CD8-positive, alpha-beta T cell (primary cell): ENCODE measurements at places on chromosomes 7 and 10.

DNA sequence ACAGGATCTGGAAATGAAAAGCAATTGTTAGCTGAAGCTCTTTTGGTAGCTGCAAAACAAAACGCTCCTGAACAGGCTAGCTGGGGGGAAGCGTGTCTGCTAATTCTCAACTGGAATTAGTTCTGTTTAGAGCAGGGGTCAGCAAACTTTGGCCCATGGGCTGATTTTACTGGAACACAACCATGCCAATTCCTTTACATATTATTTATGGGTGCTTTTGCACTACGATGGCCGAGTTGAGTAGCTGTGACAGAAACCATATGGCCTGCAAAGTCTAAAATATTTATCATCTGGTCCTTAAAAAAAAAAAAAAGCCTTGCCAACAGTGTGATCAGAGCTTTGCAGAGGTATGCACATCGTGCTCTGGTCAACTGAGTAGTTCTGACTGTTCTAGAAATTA, 108.4 kb upstream of the PDLIM1 start:
- DNase-seq, result no peak

DNA sequence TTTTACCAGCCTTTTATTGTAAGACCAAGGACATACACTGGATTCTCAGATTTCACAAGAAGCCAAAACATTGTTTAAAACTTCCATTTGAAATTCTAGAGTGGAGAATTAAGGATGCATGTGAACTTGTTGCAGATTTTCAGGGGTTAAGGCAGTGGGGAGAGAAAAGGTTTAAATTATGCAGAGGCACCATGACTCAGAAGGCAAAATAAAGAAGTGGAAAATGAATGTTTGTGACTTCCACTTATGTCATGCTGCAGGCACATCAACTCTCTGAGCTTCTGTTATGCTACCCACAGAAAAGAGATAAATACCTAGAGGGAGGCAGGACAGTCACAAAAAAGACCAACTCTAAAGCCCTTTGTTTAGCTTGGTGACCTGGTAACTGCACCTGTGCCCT, 84.4 kb upstream of the BET1 start:
- no peak for DNase-seq

DNA sequence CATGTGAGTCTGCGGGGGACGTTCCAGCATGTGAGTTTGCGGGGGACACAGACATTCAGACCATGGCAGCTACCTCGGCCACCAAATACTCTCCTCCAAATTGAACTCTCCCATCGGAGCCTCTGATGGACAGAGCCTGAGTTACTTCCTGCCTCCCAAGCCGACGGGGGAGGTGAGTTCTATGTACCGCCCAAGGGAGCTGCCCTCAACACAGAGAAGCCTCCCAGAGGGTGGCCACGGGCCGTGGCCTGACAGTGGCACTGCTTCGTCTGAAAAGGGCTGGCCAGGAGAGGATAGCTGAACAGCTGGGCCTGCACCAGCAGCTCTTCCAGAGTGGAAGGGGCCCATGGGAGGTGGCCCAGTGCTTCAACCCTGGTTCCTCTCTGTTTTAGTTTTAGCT, 274.5 kb upstream of the PPP2R2D start:
- DNase-seq, result no peak

DNA sequence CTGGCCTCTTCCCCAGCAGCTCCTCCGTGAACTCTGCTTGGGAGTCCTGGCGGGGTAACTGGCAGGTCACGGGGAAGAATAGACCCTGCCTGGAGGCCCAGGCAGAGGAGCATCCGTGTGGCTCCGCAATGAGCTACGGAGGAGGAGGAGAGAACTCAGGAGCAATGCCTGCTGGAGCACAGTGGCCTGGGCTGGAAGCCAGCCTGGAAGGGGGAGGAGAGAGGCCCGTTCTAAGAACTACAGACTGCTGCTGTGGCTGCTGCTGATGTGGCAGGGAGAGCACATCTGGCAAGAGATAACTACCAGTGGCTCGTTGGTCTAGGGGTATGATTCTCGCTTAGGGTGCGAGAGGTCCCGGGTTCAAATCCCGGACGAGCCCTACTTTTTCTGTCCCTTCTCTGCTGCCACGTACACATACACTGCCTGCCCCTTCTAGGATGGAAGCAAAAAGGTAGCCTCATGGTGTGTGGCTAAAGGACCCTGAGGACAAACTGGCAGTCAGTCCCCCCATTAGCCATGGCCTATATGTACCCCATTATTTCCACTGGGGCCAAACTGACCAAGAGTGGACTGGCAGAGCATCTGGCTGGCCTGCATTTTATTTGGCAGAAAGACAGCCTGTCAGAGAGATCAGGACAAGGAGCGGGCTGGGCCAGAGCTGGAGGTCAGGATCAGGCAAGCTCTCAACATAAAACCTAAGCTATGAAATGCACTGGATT, 7.7 kb upstream of the OPN1SW start:
- DNase-seq, result no peak

GRCh38 chr10:30836406-30836805, 195.3 kb downstream of the ZNF438 start:
- no peak for DNase-seq

GRCh38 chr10:44382131-44382858, 2.6 kb downstream of the CXCL12 start:
- no peak for DNase-seq

DNA sequence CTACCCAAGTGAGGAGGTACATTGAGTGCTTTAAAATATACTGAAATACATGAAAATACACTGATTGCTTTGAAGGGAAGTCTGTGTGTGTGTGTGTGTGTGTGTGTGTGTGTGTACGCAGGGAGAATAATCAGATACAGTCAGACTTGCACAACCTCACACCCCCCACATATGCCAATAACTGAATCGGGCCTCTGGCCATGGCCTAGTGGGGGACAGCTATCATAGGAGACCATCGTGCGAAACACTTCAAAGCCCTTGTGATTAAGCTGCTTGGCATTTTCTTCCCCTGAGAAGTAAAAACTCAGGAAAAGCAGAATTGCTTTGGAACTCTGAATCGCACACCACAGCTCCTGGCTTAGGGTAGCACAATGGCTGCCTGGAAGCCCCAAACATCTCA, 135.1 kb downstream of the C10orf105 start:
- DNase-seq, result no peak

- DNase-seq, result no peak
Measured at GRCh38 chr7:137983323-137984008, 18.4 kb downstream of the CREB3L2 start.

- peak; percentile 95 for DNase-seq
Measured at GRCh38 chr7:923108-924041, 31.1 kb downstream of the ADAP1 start.

GRCh38 chr7:86692755-86693154, 49.0 kb downstream of the GRM3 start:
- no peak for DNase-seq

- DNase-seq, result no peak
Measured at GRCh38 chr10:52400562-52400961, 86.5 kb downstream of the DKK1 start.

DNA sequence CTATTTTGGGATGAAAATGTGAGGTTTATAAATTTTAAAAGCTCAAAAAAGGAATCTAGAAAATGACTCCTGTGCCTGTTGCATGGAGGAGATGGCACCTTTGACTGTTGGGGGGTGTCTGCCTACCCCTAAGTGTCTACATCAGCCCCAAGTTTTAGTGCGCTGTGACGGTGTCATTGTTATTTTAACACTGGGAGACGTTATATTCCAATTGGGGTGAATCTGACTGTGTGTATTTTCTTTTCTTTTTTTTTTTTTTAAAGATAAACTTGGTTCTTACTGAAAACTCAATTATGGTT, 517 bp downstream of the SRGN start:
- DNase-seq, result peak; percentile 56

DNA sequence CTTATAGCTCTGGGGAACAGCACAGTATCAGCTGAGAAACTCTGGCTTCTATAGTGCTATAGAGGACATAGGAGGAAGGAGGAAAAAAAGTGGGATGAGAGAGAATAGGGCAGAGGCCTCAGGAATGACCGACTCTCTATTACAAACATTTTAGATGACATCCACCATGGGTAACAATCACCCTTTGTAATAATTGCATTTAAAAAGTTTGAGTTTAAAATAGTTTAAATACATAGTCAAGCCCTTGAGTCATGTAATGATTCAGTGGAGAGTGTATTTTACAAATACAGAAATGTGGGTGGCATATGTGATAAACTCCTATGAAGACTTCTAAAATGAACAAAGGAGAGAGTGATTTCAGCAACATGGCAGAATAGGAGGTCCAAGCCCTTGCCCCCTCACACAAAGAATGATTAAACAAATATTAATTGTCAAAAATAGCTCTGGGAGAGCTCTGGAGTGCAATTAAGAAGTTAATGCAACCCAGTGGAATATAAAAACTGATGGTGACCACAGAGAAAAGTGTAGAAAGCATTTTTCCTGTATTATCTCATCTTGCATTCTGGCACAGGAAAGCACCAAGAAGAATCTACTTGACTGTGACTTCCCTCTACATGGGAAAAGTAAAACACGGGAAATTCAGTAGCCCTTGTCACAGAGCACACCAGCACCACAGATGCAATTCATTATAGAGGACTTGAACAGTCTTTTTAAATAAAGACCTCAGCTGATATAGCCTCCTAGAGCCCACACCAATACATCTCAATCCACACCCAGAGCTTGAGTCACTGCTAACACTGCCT, 569.0 kb upstream of the SORCS1 start:
- DNase-seq, result no peak

DNA sequence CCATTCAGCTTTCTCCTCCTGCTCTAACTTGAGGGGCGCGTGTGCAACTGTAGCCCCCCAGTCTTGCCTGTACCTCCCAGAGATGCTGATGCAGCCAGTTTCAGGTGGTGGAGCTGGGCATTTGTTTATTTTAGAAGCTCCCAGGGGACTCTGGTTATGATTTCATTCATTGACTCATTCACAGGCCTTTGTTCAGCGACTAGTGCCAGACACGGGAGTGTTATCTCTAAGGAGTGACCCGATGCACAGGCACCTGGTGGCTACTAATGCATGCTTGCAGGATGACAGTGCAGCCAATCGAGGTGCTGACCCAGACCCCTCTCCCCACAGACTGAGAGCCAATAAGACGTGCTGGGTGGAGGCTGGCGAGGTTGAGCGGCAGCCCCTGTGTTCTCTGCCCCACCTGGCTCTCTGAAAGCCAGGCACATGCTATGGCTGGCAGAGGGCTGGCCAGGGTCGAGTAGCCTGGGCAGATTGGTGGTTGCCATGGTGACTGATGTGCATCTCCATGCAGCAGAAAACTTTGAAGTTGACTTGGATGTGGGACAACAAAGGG, 19.7 kb upstream of the SLC18A2 start:
- no peak for DNase-seq

DNA sequence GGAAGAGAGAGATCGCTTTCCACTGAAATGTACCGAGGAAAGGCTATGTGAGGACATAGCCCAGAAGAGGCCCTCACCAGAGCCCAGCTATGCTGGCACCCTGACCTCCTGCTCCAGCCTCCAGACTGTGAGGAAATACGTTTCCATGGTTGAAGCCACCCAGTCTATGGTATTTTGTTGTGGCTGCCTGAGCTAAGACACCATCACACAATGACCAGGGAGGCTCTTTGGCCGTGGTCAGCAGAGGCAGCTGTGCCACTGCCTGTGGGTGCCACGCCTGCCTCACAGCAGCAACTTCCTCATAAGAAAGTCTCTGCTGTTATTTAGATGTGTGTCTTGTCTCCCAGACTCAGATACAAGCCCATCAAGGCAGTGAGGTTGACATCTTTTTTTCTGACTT, 182.7 kb upstream of the PLXNA4 start:
- DNase-seq, result no peak

DNA sequence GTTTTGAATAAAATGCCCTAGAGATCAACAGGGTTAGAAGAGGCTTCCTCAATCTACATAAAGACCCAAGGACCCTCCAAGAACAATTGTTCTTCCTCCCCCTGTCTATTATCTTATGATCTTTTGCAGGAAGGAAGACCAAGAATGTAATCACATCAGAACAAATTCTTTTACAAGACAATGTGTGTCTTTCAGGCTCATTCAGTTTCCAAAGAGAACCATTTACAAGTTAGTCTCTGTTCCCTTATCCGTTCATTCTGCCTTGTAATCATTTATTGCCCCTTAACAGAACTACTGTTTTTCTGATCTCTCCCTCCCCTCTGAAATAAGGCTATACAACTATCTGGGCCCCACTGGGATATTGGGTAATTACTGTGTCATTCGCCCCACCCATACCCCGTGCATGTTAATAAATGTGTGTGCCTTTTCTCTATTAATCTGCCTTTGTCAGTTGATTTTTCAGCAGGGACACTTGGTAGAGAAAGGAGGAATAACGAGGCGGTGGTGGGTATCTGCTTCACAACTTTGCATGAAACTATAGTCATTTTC, 5.7 kb upstream of the MKRN1 start:
- no peak for DNase-seq

DNA sequence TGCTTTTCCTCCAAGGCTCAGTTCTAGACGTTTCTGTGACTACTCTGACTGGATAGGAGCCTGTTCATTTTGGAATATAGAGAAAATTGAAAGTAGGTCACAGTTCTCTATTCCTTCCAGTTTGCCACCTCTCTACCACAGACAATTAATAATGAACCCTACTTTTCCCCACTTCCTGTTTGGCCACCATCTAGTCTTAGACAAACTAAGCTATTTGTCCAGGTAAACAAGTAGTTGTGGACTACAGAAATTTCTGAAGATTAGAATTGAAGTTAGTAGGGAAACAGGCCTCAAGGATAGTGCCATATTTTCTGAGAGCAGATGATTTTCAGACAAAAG, 87.0 kb downstream of the AUTS2 start:
- no peak for DNase-seq

DNA sequence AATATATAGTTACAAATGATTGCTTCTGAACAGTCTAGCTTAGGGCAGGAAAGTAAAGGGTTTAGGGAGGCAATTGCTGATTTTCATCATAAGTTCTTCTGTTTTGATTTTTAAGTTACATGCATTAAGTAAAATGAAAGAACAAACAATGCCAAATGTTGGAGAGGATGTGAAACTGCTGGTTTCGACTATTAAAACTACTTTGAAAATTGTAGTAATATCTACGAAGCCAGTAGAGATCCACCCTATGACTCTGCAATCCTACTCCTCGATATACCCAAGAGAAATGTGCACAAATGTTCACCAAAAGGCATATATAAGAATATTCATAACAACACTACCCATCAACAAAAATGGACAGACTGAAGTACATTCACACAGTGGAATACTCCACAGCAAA, 24.3 kb downstream of the PDZD8 start:
- no peak for DNase-seq

GRCh38 chr10:71279590-71280170, 39.4 kb upstream of the SLC29A3 start:
- DNase-seq, result no peak
